ENCODE measurements at places on chromosomes 16 and 17.

DNA sequence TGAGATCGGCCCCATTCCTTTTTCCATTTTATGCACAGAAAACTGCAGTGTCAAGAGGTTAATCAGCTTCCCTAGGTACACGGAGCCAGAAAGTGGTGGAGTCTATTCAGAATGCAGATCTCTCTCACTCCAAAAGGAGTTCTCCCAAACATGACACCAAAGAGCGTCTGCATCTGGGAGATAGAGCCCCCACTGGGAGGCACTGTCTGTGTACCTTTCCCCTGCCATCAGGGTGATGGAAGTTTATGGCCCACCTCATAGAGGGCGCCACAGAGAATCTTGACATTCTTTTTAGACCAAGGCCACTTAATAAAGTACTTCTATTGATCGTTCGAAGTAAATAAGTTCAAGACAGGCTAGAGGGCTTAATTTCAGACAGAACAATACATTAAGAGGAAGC is 493.7 kb upstream of the ERCC4 start:
- DNase-seq = peak; percentile 28

GRCh38 chr16:86888231-86889053 is 310.1 kb downstream of the FOXL1 start:
- DNase-seq = no peak

- peak; percentile 50 for DNase-seq
These were observed 6.7 kb downstream of the TRPV1 start for GRCh38 chr17:3602499-3602898.

DNA sequence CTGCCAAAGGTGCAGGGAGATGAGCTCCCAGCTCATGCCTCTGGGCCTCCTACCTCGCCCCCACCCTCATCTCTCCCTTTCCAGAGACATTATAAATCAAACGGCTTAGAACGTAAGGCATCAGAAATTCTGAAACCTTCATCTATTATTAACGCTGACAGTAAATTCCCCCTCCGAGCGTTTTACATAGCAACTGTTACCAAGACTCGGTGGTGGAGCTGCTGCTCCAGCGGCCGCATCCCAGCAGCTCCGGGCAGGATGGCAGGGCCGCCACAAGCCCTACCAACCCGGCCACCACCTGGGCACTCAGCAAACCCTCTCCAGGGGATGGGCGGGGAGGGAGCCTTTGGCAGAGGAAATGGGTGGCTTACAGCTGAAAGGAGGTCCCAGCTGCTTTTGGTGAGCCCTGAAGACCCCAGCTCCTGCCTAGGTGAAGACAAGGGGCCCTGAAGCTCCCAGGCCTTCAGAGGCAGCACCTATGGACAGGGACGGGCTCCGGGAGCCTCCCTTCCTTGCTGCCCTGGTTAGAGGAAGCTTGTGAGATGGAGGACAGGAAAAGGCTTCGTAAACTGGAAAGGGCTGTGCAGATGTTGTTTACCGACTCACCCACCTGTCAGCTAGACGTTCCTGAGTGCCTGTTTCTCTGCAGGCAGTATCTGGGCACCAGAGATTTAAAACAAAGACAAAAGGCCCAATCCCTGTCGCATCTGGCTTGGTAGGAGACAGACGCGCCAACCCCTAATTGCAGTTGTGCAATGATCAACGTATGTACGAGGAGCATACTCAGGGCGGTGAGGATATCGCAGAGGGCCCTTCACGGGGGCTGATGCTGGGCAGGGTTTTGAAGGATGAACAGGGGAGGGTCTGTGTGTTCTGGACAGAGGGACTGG is 76.9 kb downstream of the RAI1 start:
- peak; percentile 73 for DNase-seq

GRCh38 chr16:57190136-57190535 is 4.0 kb downstream of the RSPRY1 start:
- DNase-seq = no peak

GRCh38 chr17:78377858-78378224 is 608 bp upstream of the PGS1 start:
- DNase-seq = no peak

GRCh38 chr17:2854143-2855055 is 58.2 kb downstream of the RAP1GAP2 start:
- DNase-seq = no peak

GRCh38 chr17:2874189-2874686 is 78.0 kb downstream of the RAP1GAP2 start:
- no peak for DNase-seq

DNA sequence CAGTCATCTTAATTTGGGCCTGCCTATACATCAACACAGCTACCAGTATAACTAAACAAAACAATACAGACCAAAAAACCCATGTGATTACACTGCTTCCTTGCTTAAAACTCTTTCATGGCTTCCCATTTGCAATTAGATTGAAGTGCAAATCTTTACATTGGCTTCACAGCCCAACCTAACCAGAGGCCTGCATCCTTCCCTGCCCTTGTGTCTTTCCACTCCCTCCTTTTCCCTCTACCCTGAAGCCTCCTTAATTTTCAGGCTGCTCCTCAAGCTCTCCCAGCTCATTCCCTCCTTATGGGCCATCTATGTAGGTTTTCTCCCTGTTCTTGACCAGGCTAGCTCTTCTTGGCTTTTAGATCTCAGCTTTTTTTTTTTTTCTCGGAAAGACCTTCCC is 147.8 kb downstream of the TOX3 start:
- DNase-seq = no peak

- peak; percentile 60 for DNase-seq
These were observed 126.6 kb downstream of the ANKRD11 start for GRCh38 chr16:89363621-89364393.

- peak; percentile 21 for DNase-seq
These were observed 122.4 kb upstream of the NUDT7 start for GRCh38 chr16:77599793-77600415.

GRCh38 chr17:73307130-73307529 is 4.7 kb downstream of the CDC42EP4 start:
- no peak for DNase-seq

- DNase-seq = no peak
These were observed 176.3 kb upstream of the TNRC6C start for GRCh38 chr17:77782201-77782600.

GRCh38 chr17:13537167-13537731 is 64.5 kb downstream of the HS3ST3A1 start:
- no peak for DNase-seq

DNA sequence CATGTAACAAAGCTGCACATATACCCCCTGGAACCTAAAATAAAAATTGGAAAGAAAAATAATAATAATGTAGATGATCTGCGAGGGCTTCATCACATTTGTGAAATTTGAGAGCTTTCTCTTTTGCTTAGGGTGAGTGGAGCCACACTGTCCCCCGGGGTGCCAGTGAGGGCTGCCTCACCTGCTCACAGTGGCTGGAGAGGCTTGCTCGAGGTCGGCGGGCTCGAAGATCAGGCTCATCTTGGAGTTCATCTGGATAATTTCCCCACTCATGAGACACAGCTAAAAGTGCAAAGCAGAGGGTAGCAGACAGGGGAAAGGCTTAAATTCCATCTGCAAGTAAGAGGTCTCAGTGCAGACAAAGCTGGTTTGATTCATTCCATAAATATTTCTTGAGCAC is 123.8 kb downstream of the DNAH3 start:
- no peak for DNase-seq

DNA sequence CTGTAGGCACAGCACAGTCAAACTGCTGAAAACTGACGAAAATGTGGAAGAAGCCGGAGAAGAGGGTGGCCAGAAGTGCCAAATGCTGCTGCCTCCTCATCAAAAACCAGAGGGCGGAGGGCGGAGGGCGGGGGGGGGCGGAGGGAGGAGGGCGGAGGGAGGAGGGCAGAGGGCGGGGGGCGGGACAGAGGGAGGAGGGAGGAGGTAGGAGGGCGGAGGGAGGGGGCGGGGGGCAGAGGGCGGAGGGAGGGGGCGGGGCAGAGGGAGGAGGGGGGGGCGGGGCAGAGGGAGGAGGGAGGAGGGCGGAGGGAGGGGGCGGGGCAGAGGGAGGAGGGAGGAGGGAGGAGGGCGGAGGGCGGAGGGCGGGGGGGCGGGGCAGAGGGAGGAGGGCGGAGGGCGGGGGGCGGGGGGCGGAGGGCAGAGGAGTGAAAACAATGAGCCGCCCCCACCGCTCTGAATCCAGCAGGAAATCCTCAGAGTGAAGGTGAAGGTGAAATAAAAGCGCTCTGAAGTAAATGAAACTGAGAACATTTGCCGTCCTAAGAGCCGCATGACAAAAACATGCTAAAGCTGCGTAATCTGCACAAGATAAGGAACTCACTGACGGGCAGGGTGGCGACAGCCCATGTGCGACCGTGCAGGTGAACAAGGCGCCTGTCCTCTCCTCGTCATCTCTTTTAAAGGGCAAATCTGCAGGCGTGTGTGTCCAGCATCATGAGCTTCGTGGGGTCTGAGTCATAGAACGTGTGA is 22.6 kb upstream of the CBFA2T3 start:
- no peak for DNase-seq

GRCh38 chr17:61168506-61168905 is 231.1 kb upstream of the TBX2 start:
- DNase-seq = no peak

DNA sequence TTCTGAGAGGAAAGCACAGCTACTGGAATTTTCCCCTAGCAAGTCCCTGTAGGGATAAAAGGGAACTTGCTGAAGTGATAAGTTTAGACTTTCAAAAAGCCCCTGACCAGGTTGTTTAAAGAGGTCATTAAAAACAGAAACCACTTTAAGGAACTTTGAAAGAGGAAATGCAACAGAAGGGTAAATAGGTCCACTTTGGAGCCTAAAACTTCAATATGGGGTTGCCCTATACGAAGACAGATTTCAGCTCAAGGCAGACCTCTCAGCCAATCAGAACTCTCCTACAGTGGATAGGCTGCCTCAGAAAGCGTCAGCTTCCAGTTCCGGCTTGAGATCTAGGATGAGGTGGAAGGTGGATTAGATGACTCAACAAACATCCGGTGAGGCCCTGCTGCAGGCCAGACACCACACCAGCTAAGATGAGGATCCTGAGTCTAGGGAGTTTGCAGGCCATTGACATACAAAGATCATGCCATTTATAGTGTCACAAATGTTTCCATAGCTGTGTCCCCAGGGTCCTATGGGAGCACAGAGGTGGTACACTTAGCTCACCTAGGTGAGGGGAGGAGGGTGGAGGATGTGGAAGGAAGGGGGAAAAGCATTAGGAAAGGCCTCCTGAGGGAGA is 7.9 kb upstream of the MFSD6L start:
- no peak for DNase-seq

Data from Jurkat, Clone E6-1 (cell line).